ENCODE measurements at places on chromosomes 5 and 9. TPM values are rescaled to one million over a fixed set of nuclear protein-coding genes. Genes with fewer than 3 reads are reported as not detected.

GRCh38 chr9:136668983-136669790 is 6.5 kb downstream of the EGFL7 start:
- DNase-seq, result no peak

DNA sequence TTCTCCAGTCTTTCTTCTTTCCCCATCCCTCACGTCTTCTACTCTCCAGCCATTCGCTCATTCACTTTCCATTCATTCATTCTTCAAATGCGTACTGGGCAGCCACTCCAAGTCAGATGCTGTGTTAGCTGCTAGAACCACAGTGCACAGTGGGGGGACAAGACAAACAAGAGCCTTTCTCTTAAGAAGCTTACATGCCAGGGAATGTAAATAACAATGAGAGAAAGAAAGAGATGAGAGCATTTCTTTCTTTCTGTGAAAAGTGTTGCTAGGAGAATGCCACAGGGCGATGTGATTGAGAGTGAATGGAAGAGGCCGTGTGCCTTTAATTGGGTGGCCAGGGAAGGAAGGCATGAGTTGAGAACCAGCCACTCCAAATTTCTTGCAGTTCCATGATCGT is 46.3 kb upstream of the SMIM23 start:
- no peak for DNase-seq

DNA sequence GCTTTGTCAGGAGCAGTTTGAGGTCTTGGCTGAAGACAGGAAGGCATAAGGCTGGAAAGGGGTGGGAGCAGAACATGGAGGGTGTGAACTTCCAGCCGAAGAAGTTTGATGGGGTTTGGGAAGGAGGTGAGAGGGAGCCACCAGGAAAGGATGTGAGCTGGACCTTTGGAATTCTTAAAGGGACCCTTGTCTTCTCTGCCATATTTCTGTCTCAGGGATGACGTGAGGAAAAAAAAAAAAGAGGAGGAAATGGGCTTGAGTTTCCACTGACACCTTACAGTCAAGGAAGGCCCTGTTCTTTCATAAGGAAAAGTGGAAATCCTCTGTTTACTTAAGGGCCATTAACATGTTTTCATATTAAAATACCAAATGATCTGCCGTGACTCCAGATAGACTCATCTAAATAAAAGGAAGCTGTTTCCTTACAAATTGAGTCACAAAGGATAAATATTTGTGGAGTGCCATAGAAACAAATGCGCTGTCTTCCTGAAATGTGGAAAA is 132.1 kb downstream of the PALM2AKAP2 start:
- no peak for DNase-seq

DNA sequence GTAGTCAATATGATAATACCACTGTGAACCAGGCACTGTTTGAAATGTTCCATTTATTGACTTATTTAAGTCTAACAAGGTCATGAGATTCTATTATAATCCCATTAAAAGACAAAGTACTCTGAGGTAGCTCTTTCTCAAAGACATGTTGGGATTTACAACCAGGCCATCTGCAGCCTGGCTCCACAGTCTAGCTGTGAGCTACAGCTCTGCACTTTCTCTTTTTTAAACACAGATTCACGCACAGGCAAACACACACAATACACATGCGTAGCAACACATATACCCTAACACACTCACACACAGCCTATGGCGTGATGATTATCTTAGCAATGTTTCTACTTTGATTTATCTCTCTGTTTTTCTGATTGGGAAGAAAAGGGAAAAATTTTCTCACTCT is 174.3 kb downstream of the PRR16 start:
- DNase-seq, result no peak

DNA sequence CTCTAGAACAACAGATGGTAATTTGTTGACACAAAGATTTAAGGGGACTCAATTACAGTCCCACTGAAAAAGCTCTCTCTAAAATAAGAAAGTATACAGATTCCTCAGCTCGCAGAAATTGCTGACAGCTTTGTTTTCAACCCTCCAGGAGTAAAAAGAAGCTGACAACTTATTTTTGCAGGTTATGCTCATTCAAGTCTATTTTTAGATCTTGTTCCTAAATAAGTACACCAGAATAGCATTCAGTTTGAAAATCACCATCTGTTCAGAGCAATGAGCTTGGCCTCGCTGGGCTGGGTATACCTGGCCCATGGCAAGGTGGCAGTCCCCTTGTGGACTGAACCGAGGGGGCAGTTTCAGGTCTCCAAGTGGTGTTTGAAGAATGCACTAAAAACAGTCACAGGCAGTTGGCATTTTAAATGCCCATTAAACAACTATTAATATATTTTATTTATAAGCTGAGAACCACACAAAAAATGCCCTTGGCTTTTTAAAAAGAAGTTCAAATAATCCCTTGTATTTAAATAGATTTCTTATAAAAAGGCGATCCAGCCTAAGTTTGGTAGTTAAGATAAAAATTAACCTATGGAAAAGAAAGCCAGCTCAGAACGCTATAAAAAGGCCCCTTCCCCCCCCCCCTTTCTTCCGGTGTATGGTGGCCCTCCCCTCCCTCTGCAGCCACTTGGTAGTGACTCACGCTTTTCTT is 169.2 kb downstream of the AUH start:
- DNase-seq, result no peak

- no peak for DNase-seq
These were observed 4.5 kb downstream of the DCAF12 start for GRCh38 chr9:34121996-34122395.

GRCh38 chr5:61362796-61363368 is 30.8 kb downstream of the ZSWIM6 start:
- DNase-seq, result no peak

DNA sequence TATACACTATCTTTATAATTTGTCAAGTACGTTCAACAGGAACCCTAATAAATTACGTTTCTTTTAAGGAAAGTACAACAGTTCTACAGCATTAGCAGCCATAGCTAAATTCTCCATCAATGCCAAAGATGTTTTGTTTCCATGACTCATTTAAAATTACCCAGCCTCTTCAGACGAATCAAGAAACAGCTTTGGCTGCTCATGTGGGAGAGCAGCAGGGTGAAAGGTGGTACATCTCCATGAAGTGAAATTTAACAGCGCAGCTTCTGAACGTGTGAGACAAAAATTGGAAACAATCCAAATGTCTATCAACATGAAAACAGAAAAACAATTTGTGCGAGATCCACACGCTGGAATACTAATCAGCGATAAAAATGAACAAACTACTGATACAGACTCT is 327.3 kb upstream of the CDH6 start:
- no peak for DNase-seq

GRCh38 chr9:130936285-130937117 is 2.5 kb downstream of the FIBCD1 start:
- DNase-seq, result peak; percentile 44

GRCh38 chr5:68303038-68303738 is 87.6 kb downstream of the PIK3R1 start:
- no peak for DNase-seq

- DNase-seq, result no peak
These were observed 295.5 kb downstream of the IRX1 start for GRCh38 chr5:3891113-3891512.

DNA sequence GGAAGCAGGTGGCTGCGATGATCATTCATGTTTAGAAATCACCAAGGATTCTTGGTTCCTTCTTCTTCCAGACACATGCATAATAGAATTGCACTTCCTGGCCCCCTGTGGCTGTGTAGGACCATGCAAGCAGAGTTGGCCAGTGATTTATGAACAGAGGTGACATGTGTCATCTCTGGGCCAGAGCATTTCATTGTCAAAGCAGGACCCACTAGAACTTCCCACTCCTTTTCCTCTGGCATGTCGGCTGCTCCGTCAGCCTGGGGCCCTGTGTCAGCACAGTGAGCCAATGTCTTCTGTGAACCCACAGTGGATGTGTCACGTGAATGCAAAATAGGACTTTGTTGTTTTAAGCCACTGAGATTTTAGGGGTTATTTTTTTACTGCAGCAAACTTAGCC is 59.2 kb downstream of the HSD17B3 start:
- no peak for DNase-seq

- DNase-seq, result no peak
These were observed 94.3 kb downstream of the WDR41 start for GRCh38 chr5:77397686-77398292.

DNA sequence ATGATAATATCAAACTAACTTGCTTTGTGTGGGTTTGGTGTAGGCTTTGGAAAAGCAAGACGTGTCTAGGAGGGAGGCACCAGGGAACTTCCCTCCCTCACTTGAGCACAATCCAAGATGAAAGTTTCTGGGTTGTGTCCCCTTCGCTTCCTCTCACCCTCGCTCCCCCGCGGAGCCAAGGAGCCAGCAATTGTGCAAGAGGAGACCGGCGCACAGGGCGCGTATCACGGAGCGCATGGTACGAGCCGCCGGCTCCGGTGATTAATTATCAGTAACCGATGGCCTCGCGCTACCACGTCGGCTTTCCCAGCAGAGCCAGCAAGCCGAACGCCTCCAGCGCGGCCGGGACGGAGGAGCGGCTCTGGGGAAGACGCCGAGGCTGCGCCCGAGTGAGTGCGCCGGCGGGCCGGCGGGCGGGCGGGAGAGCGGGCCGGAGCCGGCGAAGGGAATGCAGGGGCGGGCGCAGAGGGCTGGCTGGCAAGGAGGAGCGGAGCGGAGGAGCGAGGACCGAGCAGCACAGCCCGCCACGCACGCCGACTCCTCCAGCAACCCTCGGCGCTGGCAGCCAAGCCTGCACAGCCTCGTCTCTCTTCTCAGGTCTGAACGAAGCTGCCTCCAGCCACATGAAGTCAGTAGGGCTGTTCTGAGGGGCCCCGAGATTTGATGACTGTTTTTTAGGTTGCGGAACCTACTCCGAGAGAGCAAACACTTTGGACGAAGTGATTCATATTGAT is 143.6 kb downstream of the BNC2 start:
- peak; percentile 50 for DNase-seq

DNA sequence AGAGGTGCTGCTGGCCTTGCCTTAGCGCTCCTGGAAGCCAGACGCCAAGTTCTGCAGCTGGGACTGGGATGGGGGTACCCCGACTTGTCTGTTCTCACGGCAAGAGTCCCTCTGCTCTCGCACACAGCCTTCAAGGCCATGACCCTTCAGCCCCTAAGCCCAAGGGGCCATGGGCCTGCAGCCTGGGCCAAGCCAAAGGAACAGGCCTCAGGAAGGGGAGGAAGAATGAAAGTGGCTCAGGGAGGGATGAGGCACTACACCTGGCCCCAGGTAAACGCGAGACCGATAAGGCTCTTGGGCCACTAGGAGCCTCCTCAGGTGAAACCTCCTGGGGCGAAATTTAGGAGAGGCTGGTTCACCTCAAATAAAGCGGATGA is 3.9 kb downstream of the EBF1 start:
- DNase-seq, result no peak

DNA sequence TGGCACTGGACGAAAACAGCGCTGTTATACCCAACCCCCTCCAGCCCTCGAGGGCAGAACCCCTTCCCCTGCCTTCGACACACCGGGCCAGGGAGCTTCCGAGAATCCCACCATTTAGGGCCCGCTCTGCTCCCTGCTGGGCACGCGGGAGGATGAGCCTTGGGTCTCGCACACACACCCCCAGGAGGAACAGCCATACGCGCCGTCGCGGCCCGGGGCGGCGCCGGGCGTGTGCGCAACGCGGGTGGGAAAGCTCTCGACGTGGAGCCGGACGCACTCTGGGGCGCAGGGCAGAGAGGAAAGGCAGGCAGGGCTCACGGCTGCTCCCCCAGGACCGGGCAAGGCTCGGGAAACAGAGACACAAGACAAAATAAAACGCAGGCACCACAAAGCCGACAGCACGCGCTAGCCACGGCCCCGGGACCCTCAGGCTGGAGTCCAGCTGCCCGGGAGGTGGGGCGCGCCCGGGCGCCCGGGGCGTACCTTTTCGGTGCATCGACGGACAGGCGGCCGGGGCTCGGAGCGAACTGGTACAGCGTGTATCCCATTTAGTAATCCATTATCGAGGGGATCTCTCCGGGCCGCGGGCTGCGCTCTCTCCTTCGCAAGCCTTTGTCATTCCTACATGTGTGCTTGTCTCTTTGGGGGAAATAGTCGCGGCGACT is 789 bp downstream of the SEMA6A start:
- DNase-seq, result peak; percentile 46

GRCh38 chr9:133205996-133206931 is 2.8 kb downstream of the OBP2B start:
- no peak for DNase-seq

GRCh38 chr5:122965111-122965510 is 71.4 kb downstream of the PPIC start:
- DNase-seq, result no peak

- peak; percentile 28 for DNase-seq
These were observed 11.1 kb upstream of the CEP72 start for GRCh38 chr5:600886-601541.

DNA sequence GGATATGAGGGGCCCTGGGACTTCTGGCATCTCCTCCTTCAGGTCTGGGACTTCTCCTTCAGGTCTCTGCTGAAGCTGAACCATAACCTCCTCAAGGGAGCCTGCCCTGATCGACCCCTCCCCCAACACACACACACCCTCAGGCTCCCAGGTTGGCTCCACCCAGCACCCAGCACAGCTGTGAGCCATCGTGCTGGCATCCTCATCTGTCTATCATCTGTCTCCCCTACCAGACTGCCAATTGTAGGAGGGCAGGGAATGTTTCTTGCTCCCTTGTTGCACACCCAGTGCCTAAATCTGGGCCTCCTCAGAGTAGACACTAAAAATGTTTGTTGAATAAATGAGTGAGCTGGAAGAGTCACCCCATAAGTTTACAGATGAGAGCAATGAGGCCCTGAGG is 71.4 kb downstream of the LRSAM1 start:
- peak; percentile 48 for DNase-seq

Gene STRBP
- 53.5 TPM for total RNA-seq

Gene FOXI1
- not detected for total RNA-seq

Gene STK32A
- total RNA-seq, result 0.77 TPM

Gene IFNE
- not detected for total RNA-seq

Gene CTSL
- 32.1 TPM for total RNA-seq

Gene QRFP
- total RNA-seq, result not detected

Gene RANBP17
- total RNA-seq, result 7.9 TPM

Gene RAD1
- 17.4 TPM for total RNA-seq

Data from colonic mucosa (tissue), 4 donors.